Right lobe of liver (tissue), 6 donors: ENCODE measurements at places on chromosomes 11 and 22. TPM values are rescaled to one million over a fixed set of nuclear protein-coding genes. Genes with fewer than 3 reads are reported as not detected.

The APOA4 gene
- 21.9 TPM for total RNA-seq

The YWHAH gene
- 46.0 TPM for total RNA-seq

DNA sequence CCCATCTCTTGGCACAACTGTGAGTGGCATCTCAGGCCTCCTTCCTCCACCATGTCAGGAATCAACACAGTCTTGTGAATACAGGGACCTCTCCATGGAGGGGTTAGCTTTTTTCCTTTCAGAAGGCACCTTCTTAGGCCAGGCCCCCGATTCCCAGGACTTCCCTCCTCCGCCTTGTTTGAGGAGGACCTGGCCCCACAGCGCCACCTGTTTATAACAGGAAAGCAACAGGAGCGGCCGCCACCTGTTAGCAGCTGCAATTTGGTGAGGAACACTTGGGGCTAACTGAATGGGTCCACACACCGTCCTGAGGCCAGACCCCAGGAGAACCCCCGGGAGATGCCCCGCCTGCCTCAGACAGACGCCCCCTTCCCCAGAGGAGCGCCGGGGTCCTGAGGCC is 3.8 kb upstream of the PKP3 start:
- DNase-seq: no peak

DNA sequence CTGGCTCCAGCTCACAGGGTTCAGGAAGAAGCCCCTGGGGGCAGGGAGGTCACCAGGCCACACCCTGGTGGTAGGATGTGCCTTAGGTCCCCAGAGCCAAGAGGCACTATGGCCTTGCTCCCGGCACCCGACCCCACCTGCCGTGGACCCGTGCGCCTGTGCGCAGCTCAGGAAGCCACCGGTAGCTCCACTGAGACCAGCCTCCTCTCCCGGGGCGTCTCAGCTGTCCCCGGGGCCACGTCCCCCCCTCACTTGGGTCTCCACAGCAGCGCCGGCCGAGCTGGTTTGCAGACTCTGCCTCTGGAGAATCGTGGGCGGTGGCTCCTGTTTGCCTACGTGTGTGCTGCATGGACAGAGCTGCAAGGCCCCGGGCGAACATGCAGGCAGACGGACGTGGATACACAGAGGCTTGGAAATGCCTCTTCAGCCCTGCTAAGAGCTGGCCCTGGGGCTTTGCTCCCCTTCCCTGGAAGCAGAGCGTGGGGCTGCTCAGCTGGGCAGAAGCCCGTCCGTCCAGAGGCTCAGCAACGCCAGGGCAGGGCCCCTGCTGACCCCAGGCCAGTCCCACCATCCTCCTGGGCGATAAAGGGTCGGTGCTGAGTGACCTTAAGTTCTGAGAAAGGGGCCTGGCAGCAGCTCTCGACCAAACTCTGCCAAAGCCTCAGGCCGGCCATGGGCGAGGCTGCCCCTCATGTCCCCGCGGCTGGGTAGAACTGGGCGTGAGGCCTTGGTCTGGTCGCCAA is 15.3 kb upstream of the MUC5B start:
- peak; percentile 48 for DNase-seq

The PATE1 gene
- not detected for total RNA-seq

The INPP5J gene
- 0.13 TPM for total RNA-seq

GRCh38 chr11:16011396-16011795 is 344.9 kb downstream of the SOX6 start:
- no peak for DNase-seq

The FAM83F gene
- total RNA-seq: 1.6 TPM

- no peak for DNase-seq
Measured at GRCh38 chr11:133107763-133108162, 424.5 kb downstream of the OPCML start.

GRCh38 chr11:122769126-122769780 is 69.0 kb upstream of the CRTAM start:
- no peak for DNase-seq

GRCh38 chr11:6542727-6543126 is 45.6 kb downstream of the DNHD1 start:
- DNase-seq: no peak

DNA sequence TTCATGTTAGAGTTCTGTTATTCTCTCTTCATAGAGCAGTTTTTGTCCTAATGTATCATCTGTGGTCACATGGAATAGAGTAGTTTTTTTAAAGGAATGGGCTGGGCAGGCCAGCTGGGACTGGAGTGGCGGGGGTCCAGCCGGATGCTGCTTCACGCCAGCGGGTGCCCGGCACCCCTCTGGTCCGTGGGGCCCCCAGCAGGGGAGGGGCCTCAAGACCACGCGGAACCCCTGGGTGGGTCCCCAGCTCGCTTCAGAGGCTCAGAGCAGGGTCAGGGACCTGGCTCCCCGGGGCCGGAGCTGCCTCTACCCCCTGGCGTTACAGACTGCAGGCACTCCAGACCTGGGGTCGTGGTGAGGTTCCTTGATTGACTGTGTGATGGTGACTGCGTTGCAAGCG is 159.1 kb upstream of the HSD17B12 start:
- DNase-seq: no peak

GRCh38 chr11:95764267-95764898 is 25.2 kb downstream of the FAM76B start:
- no peak for DNase-seq

- no peak for DNase-seq
Measured at GRCh38 chr22:45019861-45020655, 10.3 kb upstream of the PHF21B start.

- no peak for DNase-seq
Measured at GRCh38 chr11:17691550-17691949, 27.8 kb upstream of the MYOD1 start.

The HTR3B gene
- total RNA-seq: not detected

The GLYATL2 gene
- total RNA-seq: not detected

GRCh38 chr11:119362741-119363080 is 16.2 kb upstream of the MFRP start:
- DNase-seq: no peak

DNA sequence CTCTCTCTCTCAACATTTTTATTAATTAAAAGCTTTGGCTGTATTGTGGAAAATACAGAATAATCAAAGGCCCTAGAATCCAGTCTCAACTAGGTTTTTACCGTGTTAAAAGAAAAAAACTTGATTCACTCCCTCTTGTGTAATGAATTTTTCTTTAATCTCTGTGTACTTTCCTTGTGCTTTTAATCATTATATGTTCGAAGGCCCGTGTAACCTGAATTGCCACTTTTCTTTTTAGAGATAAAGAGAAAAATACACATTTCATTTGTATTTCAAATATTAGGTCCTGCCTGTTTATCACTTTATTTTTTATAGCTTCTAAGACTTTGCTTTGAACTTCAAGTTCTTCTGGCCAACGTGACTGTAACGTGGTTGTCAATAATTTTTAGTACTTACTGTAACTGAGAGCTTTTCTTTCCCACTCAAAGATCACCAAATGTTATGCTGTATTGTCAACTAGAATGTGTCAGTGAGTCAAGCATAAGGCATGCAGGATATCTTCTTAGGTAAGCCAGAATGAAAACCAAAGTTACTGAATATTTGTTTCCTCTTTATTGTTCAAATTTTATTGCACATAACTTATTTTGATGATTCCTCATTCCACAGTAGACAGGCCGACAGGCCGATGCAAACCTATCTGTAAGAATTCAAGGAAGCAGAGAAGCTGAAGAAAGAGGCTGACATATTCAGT is 23.3 kb upstream of the FAR1 start:
- DNase-seq: no peak

DNA sequence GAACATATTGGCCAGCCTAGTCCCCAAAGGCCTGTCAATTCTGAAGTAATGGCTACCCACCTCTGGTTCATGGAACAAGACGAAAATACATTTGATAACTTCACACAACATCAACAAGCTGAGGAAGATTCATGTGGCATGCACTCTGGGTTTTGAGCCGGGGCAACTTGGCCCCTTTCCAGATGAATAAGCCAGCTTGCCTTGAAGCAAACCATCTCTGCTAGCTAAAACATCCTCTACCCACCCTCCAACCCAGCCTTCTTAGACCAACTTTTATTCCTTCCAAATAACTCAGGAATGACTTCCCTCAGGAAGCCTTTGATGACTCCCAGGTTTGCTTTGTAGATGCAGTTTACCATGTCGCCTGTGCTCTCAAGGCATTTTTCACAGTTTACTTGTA is 94.4 kb downstream of the SLC1A2 start:
- no peak for DNase-seq

The MPZL3 gene
- total RNA-seq: 7.6 TPM

GRCh38 chr11:46296528-46297448 is 19.3 kb downstream of the CREB3L1 start:
- DNase-seq: no peak

The GDPD4 gene
- 0.44 TPM for total RNA-seq

The TTLL8 gene
- total RNA-seq: not detected

- DNase-seq: no peak
Measured at GRCh38 chr11:128888034-128888985, 2.8 kb upstream of the KCNJ5 start.

- no peak for DNase-seq
Measured at GRCh38 chr22:49195636-49196035, 632.0 kb downstream of the BRD1 start.

GRCh38 chr11:125649465-125650166 is 24.7 kb downstream of the CHEK1 start:
- no peak for DNase-seq

- DNase-seq: no peak
Measured at GRCh38 chr22:40241200-40241763, 63.6 kb downstream of the TNRC6B start.

DNA sequence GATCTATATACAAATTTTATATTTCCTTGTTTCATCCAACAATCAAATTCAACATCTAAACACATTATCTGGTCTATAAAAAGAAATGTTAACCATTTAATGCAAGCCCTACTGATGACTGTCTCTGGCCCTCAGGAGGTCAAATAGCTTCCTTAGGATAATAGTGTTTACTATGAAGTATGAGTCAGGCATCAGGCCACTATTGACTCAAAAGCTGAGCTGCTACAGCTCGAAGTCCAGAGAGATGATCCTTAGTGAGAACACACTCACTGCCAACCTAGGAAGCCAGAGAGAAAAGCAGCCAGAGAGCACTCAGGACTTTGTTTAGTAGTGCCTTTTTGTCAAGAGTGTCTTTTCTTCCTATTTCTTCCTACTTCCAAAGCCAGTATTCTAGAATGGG is 171.8 kb downstream of the SOX6 start:
- DNase-seq: peak; percentile 79
